GM12878 (cell line): ENCODE measurements at places on chromosomes 1 and 21.

- no peak for DNase-seq
Observed at GRCh38 chr21:39029900-39030884, 153.1 kb downstream of the PSMG1 start.

DNA sequence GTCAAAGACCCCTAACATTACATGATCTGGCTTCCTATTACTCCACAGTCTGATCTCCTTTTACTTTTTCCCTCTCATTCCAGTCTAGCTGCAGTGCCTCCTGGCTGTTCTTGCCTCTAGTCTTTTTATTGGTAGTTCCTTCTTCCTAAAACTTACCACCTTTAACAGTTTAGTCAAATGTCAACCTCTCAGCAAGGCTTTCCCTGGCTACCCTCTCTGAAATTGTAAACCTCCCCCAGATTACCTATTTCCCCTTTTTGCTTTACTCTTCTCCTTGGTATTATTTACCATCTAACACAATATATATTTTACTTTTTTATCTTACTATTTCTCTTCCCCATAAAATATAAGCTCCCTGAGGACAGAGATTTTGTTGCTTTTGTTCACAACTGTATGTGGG lies 129.6 kb downstream of the CLEC20A start:
- no peak for DNase-seq

DNA sequence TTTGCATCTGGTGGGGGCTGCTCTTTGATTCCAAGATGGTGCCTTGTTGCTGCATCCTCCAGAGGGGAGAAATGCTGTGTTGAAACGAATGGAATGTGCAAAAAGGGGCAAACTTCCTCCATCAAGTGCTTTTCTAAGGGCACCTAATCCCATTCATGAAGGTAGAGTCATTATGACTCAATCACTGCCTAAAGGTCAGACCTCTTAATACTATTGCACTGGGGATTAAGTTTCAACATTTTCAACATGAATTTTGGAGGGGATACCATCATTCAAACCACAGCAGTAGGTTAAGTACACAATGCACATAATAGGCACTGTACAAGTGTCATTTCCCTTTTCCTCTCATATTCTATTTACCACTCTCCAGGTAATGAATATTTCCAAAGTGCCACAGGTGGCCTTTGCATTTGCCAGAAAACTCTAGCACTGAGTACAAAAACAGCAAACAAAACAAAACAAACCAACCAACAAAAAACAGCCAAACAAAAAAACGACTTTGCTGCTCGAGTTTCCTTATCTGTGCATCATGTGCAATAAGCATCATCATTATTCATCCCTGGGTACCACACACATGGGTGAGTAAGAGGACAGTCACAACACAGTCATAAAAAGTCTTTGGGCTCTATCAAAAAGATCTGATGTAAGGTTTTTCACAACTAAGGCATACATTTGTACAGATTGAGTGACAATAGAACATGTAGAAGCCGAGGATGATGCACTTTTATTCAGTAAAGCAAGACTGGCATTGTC lies 42.5 kb downstream of the IFI44 start:
- no peak for DNase-seq

- DNase-seq = no peak
Observed at GRCh38 chr1:74395571-74395970, 116.8 kb downstream of the LRRC53 start.

DNA sequence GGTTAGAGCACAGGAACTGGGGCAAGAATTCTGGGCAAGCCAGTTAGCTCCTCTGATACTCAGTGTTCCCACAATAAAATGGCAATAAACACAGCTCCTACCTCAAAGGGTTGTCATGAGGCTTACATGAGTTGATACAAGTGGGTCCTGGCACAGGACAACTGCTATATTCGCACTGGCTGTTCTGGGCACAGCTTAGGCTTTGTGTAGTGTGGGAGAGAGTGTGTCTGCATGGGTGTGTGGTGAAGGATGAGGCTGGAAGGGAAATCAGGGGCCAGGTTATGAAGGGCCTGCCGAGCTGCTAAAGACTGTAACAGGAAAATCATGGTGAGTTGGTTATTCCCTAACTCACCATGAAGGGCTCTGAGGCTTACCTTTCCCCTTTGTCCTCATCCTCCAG lies 18.7 kb downstream of the ETV3 start:
- DNase-seq = no peak

GRCh38 chr1:9191231-9191630 lies 43.3 kb upstream of the H6PD start:
- no peak for DNase-seq

- DNase-seq = no peak
Observed at GRCh38 chr1:207021139-207021861, 11.3 kb downstream of the C1orf116 start.

- DNase-seq = no peak
Observed at GRCh38 chr1:160807738-160808137, 11.8 kb downstream of the LY9 start.

- DNase-seq = no peak
Observed at GRCh38 chr1:227257964-227258363, 60.3 kb downstream of the CDC42BPA start.

GRCh38 chr1:11516961-11517635 lies 38.1 kb downstream of the DISP3 start:
- no peak for DNase-seq

GRCh38 chr1:2271211-2271721 lies 43.1 kb downstream of the SKI start:
- DNase-seq = no peak

DNA sequence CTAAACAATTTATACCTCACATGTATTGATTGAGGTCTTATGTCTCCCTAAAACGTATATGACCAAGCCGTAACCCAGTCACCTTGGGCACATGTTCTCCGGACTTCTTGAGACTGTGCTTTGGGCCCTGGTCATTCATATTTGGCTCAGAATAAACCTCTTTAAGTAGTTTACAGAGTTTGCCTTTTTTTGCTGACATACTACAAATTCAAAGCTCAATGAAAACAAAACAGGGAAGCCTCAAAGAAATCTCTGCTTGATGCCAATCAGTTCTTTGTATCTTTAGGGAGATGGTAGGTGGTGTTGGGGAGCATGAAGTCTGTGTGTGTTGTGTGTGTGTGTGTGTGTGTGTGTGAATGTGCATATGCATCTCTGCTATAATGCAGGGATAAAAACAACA lies 247.0 kb downstream of the KCNJ6 start:
- no peak for DNase-seq

GRCh38 chr21:32578107-32578691 lies 7.1 kb downstream of the TCP10L start:
- DNase-seq = no peak

- peak; percentile 51 for DNase-seq
Observed at GRCh38 chr1:20493839-20494608, 8.0 kb upstream of the CAMK2N1 start.

- no peak for DNase-seq
Observed at GRCh38 chr21:43880111-43880985, 15.3 kb downstream of the AGPAT3 start.

GRCh38 chr1:47196622-47197021 lies 6.8 kb upstream of the PDZK1IP1 start:
- no peak for DNase-seq

- DNase-seq = no peak
Observed at GRCh38 chr1:6785318-6785727, at the start of gene CAMTA1. CAMTA1 (plus strand) TSS chr1:6785454; CDS start chr1:6785531, 77 bp downstream.

GRCh38 chr1:221670081-221670480 lies 71.8 kb downstream of the DUSP10 start:
- DNase-seq = no peak

DNA sequence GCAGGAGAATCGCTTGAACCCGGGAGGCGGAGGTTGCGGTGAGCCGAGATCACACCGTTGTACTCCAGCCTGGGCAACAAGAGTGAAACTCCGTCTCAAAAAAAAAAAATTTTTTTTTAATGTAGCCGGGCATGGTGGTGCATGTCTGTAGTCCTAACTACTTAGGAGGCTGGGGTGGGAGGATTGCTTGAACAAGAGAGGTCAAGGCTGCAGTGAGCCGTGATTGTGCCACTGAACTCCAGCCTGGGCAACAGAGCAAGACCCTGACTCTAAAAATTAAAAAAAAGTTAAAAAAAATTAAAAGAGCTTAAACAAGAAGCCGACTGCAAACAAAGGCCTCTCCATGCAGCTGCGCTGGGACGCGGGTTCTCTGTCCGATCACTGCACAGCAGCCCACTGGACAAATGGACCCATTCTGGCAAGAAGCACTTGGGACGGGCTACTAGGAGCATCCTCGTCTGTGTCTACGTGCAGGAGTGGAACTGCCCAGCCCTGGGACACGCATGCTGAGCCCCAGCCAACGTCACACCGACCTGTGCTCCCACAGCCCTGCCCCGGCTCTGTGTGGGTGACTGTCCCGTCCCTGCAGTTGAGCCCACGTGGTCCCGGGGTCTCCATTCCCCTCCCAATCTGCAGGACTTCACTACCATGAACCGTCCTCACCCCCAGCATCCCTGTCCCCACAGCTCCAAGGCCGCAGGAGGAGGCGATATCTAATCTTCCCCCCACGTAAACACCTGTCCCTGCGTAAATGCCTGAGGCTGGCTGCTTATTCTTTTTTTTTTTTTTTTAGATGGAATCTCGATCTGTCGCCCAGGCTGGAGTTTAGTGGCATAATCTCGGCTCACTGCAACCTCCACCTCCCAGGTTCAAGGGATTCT lies 12.3 kb downstream of the SLC35E2B start:
- no peak for DNase-seq

DNA sequence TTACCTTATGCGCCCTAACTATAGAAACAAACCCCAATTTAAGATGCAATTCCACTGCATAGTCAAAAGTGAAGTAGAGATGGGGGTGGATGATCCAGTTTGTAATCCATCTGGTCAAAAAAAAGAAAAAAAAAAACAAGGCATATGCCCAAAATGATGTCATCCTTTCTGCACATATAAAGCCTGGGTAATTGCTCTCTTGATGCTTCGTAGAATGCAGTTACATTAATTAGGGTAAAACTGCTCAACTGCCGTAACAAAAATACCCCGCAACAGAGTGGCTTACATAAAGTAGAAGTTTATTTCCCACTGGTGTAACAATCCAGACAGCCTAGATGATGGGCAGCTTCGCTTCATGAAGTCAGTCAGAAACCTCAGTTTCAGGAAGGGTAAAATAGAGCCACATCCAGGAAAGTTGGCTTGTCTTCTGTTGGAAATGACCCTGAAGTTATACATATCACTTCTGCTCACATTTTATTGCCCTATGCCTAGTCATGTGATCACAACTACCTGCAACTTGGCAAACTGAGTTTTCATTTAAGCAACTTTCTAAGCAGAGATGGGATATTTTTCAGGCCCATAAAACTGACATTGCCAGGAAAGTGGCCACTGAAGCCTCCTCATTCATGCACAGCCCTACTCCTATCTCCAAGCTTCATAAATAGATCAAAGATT lies 221.7 kb downstream of the C1orf94 start:
- DNase-seq = no peak

DNA sequence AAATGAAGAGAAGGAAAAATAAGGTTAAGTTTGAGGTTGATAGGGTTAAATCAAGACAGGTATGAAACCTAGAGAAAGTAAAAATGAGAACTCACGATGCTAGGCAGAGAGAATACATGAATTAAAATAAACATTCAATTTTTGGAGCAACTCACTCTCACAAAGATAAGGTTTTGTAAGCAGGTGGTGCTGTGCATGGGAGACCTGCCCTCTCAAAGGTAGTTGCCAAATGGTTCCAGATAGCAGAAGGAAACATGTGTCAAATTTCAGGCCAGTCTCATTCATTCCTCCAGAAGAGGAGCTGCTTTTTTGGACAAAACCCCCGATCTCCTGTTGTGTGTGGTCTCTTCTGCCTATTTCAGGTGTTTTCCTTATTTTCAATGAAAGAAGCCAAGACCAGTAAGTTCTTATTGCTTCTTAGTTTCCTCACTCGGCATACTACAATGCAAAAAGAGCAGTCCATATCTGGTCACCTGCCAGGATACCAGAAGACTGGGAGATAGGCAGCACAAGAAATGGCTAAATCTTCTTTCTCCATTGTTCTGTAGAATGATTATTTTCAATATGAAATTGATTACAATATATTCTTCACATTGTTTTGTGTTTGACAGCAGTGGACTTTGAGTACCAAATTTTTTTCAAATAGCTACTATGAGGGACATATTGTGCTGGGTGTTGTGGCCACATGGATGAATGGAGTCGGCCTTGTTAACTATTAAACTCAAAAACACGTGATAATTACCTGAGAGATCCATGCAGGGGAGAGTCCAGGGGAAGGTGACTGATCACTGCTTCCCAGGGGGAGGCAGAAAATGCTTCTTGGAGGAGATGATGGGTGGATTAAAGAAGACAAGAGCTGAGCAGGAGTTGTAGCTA lies 3.6 kb downstream of the CR1L start:
- no peak for DNase-seq

DNA sequence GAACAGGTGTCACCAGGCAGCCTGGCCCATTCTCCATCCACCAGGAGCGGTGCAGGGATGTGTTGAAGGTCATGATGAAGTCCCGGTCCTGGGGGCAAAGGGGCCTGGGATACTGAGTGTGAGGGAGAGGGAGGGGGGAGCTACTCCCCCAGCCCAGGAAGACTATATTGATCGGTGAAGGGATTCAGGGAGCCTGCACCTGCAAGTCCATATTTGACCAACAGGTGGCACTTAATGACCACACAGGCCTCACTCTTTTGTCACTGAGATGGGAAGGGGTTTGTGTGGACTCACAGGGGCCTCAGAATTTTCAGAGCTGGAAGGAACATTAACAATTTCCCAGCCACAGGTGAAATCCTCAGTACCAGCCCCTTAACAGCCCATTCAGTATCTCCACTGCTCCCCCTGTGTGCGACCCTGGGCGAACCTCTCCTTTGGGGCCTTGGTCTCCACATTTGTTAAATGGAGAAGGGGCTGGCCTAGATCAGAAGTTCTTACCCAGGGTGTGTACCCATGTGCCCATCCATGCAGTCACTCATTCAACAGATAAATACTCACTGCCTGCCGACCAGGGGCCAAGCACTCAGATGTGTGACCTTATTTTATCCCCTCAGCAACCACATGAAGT lies 55.6 kb downstream of the NKAIN1 start:
- DNase-seq = no peak

DNA sequence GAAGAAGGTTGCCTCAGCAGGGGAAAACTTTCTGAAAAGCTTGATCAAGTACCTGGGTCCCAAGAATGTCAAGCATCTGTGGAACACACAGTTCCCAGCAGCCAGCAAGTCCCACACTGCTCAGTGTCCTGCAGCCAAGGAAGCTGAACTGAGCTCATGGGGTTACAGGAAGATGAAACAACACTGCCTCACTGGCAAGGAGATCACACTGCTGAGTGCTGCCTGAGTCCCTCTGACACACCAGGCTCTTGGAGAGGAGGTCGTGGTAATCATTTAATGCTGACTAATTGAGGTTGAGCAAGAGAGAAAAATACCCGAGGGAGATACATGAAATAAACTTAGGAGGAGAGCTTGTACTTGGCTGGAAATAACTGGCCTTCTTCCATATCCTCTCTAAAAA lies 75.2 kb downstream of the MPZL1 start:
- no peak for DNase-seq

GRCh38 chr21:35989138-35989735 lies 71.1 kb downstream of the SETD4 start:
- no peak for DNase-seq

DNA sequence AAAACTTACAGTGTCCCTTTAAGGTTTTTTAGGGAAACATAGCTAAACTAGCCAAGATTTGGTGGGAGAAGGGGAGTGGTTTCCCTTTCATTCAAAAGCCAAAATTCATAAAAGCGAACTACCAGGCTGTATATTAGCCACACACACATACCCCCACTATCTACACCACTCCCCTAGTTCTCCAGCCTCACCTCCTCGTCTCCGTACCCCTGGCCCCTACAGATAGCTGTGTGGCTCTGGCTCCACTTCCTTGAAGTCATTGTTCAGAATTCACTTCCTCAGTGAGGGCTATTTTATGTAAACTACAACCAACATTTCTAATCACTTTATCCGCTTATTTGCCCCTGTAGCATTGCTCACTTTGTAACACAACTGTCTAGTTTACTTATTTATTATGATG lies 5.3 kb upstream of the DPH5 start:
- DNase-seq = no peak
